CMK (cell line): ENCODE measurements at places on chromosomes 5 and 9.

DNA sequence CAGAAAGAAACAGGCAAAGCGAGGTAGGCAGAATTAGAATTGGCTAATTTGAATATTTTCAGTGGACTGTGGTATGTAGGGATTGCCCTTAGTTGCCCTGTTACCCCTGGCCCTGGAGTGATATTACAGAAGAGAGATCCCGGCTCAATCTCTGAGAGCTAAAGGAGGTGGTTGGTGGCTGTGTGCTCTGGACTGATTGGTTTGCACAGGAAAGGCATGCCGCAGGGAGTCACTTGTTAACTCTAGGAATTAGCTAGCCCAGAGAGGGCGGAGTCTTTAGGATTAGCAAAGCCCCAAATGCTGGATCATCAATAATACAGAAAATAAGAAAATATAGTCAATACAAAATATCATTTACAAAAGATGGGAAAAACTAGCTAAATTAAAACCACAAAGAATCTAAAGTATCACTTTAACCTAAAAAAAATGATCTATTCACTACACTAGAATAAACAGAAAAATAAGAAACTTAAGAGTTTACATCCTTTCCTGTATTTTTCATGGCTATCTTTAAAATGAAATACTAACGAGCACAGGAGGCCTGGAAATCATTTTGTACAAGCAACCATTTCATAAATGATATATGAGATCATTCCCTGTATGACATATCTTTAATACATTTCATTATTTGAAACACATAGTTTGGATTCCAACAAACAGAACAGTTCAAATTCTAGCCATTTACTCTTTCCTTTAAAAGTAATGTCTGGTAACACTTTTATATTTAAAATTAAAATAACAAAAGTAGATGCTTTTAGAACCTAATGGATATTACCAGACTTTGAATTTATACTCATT lies 71.1 kb downstream of the GNAQ start:
- DNase-seq = peak; percentile 24

- DNase-seq = no peak
Measured at GRCh38 chr5:68330574-68330973, 115.0 kb downstream of the PIK3R1 start.

- no peak for DNase-seq
Measured at GRCh38 chr9:112285056-112285455, 48.4 kb downstream of the PTBP3 start.

- peak; percentile 3 for DNase-seq
Measured at GRCh38 chr9:132114102-132114707, 34.5 kb upstream of the MED27 start.

- DNase-seq = no peak
Measured at GRCh38 chr5:132657676-132658380, at the start of gene IL13. Gene IL13 (plus strand): TSS chr5:132658173. CDS start chr5:132658187, 14 bp downstream.

- no peak for DNase-seq
Measured at GRCh38 chr5:128645581-128645980, 107.5 kb upstream of the FBN2 start.

- no peak for DNase-seq
Measured at GRCh38 chr9:4491626-4491975, 1.3 kb downstream of the SLC1A1 start.

GRCh38 chr9:116350213-116350612 lies 196.6 kb downstream of the PAPPA start:
- no peak for DNase-seq

DNA sequence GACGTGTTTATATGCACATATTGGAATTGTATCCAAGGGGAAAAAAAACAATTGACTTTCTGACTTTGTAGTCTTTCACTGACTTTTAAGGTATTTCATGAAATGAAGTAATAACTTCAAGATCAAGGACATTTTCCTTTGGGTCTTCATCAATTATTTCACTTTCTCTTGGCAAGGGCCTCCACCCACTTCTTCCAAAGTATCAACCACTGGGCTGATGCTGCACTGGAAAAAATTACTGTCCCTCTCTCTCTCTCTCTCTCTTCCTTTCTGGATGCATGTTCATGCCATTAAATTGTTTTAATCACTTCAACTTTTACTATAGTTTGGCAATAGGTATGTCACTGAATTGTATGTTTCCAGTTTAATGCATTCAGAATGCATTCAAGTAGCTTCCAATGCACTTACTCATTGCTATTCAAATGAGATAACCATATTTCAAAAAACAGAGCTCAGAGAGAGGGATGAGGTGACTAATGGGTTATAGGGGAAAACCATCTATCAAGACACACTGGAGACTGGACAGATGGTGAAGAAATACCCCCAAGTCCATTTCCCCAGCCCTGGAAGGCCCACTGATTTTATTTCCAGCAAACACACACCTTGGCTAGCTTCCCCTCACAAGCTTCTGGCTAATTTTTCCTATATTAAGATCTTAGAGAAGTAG lies 585.3 kb downstream of the EBF1 start:
- no peak for DNase-seq

DNA sequence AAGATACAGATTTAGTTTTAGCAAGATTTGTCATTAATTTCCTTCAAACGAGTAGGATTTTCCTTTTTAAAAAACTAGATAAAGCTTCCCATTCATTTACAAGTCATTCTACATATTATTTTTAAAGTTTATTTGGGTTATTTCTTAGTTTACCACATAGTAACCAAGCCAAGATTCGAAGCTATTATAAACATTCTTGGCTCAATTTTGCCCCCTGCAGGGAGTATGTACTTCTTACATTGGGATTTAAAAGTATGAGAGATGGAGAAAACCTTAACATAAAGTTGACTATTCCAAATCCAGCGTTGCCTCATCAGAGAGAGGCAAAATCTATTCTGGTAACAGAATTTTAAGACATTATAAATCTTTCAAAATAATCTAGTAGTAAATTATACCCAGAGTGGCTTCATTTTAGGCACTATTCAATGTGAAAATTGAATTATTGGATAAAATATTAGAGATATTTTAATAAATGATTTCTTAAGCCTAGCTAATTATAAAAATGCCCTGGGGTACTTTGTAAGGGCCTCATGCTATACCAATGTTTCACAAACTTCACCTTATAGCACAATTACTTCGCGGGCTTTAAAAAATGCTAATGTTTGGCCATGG lies 39.1 kb downstream of the FBN2 start:
- no peak for DNase-seq

DNA sequence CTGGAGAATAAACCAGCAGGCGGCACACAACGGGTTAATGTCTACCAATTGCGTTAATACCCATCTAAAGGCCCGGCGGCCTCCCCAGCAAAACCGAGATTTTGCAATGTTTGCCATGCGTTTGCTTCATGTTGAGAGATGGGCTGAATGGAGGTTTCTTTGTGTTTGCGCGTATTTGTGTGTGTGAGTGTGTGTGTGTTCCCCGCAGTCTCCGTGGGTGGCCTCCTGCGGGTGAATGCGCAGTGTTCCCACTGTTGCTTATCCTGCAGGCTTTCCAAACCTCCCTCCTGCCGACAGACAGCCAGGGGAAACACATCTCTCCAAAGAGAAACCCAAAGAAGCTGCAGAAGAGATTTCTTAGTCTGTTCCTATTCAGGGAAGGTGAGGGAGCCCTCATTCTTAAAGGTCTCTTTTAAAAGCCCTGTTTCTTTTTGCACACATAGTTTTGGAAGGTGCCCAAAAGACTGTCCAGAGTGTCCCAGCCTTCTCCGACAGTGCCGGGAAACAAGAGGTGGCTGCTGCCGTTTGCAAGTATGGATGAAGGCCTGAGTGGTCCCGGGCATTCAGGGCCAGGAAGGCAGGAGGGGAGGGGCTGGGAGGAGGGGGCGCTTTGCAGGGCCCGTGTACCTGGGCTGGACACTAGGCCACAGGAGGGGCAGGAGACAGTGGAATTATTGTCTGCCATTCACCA lies 103.8 kb upstream of the ERCC6L2 start:
- no peak for DNase-seq

DNA sequence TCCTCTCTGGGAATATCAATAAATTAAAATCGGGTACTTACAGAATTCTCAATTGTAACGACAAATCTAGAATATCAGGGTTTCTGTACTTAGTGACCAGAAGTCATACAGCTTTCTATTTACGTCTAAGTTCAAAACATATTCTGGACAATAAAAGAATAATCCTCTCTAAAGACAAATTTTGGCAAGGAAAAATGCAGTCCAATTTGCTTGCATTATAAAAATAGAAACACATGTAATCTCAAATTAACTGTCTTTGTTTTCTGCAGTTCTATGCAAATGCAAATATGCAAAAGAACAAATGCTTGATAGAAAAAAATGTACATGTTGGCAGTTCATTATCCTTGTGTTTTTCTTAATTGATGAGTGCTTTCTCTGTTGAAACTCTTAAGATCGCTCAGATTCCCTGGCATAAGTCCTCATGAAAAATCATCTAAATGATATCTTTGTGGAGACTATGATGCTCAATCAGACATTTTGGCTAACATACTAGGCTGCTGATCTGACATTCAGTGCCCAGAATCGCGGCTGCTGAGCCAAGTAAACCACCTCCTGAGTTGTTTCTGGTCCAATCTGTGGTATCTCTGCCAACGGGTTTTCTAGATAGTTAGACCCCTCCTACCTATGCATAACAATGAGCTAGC lies 990.1 kb upstream of the C9orf72 start:
- DNase-seq = no peak

GRCh38 chr9:123536455-123536868 lies 180.5 kb downstream of the CRB2 start:
- DNase-seq = no peak

DNA sequence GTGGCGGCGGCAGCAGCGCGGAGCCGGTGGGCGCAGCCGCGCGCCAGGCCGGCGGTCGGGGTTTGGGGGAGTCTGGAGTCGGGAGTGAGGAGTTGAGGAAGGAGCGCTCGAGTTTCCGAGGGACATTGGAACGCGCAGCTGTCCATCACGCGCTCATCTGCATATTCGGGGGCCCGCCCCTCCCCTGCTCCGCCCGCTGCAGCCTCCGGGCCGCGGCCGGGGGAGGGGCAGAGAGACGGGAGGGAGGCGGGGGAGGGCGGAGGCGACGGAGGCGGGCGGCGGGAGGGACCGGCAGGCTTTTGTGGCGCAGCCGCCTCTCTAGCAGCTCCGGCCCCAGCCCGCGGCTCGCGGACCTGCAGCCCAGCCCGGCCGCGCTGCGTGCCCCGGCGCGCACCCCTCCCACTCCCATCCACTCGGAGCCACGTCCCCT lies at the start of gene IRX2:
IRX2 (minus strand) TSS at position 86 of the 430 bp plus-strand sequence. CDS start 264 bp downstream, outside the sequence.
- DNase-seq = no peak

- DNase-seq = no peak
Measured at GRCh38 chr5:149581192-149581861, at the start of gene ARHGEF37. Gene ARHGEF37 (plus strand): TSS chr5:149581498. CDS start chr5:149597770, 16,272 bp downstream.

- no peak for DNase-seq
Measured at GRCh38 chr9:15377625-15378540, 44.8 kb upstream of the SNAPC3 start.

GRCh38 chr5:133298447-133298846 lies 246.6 kb downstream of the HSPA4 start:
- DNase-seq = no peak

DNA sequence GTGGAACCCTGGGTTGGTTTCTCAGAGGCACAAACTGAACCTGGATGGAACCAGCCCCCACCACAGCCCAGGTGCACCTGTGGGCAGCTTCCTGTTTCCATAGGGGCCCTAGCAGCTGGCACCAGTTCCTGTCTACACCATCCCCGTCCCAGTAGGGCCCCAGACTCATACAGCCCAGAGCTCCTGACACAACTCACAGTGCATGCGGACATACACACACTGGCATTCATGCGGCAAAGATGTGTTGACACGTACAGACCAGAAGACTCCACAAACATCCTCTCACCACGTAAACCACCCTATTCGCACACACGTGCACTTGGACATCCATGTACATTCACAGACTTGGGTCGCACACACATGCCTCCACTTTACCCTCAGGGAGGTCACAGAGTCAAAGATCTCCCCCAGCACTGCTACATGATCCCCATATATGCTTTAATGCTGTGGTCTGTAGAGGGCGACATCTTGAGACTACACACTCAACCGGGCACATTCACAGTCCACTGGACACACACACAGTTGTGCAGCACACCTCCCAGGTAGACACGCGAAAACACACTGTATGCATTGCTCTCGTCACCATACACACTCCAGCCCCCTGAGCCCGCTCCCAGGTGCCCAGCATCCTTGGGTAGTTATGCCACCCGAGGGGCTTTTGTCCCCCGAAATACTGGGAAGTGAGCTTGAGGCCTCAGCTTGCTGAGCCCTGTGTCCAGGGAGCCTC lies 22.4 kb downstream of the CXXC5 start:
- no peak for DNase-seq

GRCh38 chr5:89281766-89282553 lies 399.0 kb upstream of the MEF2C start:
- DNase-seq = no peak

DNA sequence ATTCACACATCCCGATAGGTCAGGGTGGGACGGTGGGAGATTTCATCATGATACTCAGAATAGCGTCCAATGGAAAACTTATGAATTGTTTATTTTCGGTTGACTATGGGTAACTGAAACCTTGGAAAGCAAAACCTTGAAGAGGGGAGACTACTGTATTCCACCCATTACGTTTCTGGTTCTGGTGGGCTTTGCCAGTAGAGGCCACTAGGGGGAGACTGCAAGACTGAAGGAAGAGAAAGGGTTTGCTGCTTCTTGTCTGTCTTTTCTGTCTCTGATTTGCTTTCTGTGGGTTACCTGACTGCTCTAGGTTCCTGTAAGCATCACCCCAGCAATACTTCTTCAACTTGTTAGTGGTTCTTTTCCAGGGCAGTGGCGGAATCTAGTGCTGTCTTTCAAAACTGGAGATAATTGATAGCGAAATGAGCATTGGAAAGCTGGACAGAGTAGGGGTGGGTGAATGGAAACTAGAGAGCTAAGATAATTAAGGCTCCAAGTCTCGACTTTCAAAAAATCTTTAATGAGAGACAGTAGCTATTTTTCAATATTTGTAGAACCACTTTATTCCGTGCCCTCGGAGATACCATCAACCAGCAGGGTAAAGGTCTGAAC lies 27.0 kb downstream of the GRIN3A start:
- DNase-seq = no peak

- DNase-seq = no peak
Measured at GRCh38 chr5:134103397-134103796, 11.1 kb upstream of the TCF7 start.

- no peak for DNase-seq
Measured at GRCh38 chr9:79104951-79105350, 466.8 kb upstream of the TLE4 start.

DNA sequence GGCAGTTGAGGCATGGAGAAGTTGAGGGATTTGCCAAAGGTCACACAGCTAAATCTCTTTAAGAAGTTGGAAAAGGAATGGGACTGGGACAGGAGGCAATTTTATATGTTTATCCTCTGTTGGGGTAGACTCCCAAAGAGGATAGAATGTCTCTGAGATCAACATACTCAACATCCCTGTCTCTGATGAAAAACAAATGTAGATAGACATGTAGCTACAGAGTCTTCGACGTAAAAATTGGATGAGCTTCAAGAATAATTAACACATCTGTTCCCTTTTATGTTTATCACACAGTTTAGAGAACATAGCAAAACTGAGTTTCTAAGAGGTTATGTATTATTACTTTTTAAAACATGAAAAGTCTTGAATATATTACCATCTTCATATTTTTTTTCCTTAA lies 204.6 kb upstream of the CD180 start:
- DNase-seq = no peak

GRCh38 chr5:126274763-126275125 lies 148.5 kb upstream of the GRAMD2B start:
- no peak for DNase-seq
